NCI-H2029 (cell line): ENCODE measurements at places on chromosomes 11 and 22.
A peak's percentile ranks its signal among the peaks of the same experiment; 100 is the strongest.

DNA sequence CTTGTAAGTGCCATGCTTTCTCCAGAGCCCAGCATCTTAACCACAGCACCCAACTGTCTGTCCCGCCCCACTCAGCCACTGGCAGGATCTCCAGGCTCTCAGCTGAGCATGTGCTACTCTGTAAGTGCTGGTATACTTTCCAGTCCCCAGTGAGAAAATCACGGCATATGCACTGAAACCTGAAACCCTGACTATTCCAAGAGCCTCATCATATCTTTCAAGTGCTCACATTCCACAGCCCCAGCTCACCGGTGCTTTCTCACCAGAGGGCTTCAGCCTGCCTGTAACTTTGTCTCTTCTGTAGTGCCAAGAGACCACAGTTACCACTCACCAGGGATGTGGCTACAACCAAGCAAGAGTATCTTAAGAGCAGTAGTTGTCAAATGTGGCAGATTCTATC lies 24.4 kb upstream of the PAMR1 start:
- DNase-seq: no peak

GRCh38 chr11:41522391-41522790 lies 62.9 kb upstream of the LRRC4C start:
- no peak for DNase-seq

- peak; percentile 27 for DNase-seq
Measured at GRCh38 chr11:88292171-88292843, 45.2 kb downstream of the CTSC start.

DNA sequence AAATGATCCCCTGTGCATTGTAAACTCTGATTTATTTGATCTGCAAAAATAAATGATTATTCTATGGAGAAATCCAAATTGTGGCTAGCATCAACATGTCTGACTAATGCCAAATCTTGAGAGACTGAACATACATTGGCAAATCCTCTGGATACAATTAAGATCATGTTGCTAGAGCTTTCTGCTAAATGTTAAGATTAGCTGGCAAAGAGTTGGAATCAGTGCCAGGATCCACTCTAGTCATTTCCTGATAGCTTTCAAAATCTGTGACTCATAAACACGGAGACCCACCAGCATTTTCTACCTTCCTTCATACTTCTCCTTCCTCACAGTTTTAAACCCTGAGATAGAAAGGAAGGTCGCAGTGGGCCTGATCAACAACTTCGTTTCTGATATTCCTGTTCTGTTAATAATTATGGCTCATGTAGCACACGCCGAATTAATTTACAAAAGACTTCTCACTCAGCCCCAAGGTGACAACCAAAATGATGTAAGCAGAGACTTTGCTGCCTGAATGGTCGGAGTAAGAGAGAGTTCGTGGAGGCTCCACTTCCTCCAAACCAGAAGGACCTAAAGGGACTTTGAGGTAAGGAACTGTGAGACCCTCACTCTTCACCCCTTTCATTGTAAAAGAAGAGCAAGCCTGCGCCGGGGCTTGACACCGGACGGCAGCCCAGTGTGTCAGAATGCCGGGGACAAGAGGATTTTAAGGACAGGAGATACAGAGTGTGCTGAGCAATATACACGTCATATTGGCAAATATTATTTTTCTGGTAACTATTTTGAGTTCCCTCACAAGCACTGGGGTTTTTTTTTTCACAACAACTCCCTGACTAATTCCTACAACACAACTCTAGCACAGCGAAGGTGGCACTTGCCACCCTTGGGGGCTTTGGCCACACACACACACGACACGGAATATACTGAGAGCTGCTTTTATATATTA lies 42.0 kb downstream of the SERPINH1 start:
- no peak for DNase-seq

- no peak for DNase-seq
Measured at GRCh38 chr11:74638869-74639268, 46.5 kb downstream of the POLD3 start.

DNA sequence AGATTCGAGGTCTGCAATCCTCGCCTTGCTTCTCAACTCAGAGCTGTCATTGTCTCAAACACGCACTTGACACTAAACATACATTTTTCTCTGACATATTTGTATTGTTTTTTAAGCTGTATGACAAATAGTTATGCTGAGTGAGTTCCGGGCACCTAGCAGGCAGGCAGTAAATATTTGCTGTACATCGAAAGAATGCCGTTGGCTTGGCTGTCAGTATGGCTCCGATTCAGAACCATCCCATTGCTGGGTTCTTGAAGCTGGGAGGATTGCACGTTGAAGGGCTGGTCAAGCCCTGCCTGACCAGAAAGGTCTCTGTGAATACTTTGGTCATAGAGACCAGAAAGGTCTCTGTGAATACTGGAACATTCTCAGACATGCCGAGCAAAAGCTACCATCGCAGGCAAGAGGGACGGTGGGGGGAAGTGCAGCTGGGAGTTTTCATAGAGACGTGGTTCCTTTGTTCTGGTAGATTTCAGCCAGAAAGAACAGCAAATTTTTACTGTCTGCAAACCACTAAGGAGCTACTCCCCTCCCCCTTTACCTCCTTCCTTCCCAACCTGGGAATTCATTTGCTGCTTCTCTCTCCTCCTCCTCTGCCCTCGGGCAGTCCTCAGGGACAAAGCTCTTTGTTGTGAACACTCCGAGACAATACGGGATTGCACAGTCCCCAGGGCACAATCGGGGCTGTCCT lies 202.2 kb upstream of the SORL1-AS1 start:
- peak; percentile 53 for DNase-seq

GRCh38 chr11:134764367-134764766 lies 352.3 kb upstream of the B3GAT1 start:
- DNase-seq: no peak

- peak; percentile 51 for DNase-seq
Measured at GRCh38 chr11:119584193-119585042, 144.6 kb downstream of the NECTIN1 start.
